ENCODE measurements at places on chromosomes 4 and X.

DNA sequence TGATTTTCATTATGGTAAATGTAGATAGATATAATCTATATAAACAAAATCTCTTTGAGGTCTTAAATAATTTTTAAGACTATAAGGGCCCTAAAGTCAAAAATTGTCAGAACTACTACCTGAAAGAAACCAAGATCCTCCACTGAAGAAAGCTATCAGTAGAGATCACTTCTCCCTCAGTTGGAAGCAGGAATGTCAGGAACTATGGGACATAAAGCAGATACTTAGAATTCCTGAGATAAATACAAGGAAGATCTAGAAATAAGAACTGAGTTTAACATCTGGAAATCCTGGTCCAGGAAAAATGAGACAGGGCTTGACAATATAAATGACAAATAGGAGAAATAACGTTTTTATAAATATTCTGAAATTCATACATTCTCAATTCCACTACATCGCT is 97.2 kb downstream of the ADAMTS3 start:
- no peak overlapping the region for H3K27ac ChIP-seq
- no peaks in the 10 kb centered on the region for H3K27me3 ChIP-seq
- H3K4me1 ChIP-seq, result no peaks in the 10 kb centered on the region
- no peak for DNase-seq
- H3K36me3 ChIP-seq, result no peaks in the 10 kb centered on the region
- no peak overlapping the region for H3K4me3 ChIP-seq

DNA sequence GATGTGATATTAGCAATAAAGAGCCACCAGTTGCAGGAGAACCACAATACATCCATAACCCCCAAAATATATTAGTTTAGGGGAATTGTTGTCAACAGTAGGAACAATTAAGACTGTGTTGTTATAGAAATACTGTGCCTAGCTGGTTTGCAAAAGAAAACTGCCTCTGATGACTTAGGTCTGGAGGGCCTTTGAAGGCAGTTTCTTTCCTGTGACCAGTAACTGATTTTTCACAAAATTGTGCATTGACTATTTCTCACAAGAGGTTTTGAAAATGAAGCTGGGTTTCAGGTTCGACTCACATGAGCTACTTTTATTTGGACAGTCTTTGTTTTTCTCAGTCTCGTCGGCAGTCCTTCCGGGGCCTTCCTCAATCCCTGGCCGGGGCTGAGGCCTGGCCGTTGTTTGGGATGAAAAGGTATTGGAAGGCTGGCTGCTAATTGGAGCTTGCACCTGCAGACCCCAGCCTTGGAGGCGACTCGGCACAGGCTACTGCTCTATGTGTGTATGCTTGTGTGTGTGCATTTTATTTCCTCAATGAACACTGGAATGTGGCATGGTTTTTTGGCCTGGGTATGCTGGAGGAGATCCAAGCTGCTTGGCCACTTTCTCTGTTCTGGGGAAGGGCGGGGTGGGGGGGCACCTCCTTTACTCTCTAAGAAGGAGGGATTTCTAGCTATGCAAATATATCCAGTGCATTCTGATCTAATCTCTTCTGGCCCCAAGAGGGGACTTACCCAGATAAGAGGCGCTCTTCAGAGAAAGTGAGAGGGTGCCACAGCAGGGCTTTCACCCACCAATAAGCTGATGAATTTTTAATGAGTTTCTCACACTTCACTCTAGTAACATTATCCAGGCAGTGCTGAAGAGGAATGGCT is 49.5 kb upstream of the LNX1 start:
- DNase-seq, result no peak
- no peaks in the 10 kb centered on the region for H3K36me3 ChIP-seq
- H3K4me3 ChIP-seq, result no peak overlapping the region
- H3K27me3 ChIP-seq, result no peaks in the 10 kb centered on the region
- H3K4me1 ChIP-seq, result no peaks in the 10 kb centered on the region
- no peak overlapping the region for H3K27ac ChIP-seq

GRCh38 chr4:109665783-109666485 is 37.3 kb downstream of the CASP6 start:
- H3K4me3 ChIP-seq, result no peak overlapping the region
- no peaks in the 10 kb centered on the region for H3K36me3 ChIP-seq
- H3K27me3 ChIP-seq, result no peaks in the 10 kb centered on the region
- H3K27ac ChIP-seq, result no peak overlapping the region
- no peaks in the 10 kb centered on the region for H3K4me1 ChIP-seq

GRCh38 chrX:9953396-9953795 is 13.8 kb upstream of the CLDN34 start:
- H3K4me1 ChIP-seq, result no peaks in the 10 kb centered on the region
- no peak overlapping the region for H3K4me3 ChIP-seq
- H3K27me3 ChIP-seq, result no peaks in the 10 kb centered on the region
- no peak for DNase-seq

DNA sequence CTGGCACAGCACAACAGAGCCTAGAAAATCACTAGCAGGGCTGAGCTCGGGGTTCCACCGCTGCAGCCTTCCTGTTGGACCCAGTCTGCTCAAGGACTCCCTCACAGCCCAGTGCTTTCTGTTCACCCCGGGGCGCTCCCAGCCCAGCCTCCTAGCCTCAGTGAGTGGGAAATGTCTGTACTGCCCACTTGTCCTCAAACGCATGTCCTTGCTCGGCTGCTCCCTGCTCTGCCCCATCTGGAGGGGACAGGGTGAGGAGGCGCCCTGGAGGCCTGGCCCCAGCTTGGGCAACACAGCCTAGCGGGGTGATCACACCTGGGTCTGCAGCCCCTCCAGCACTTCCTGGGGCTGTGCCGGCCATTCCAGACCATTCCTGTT is 11.9 kb upstream of the CCNQ start:
- DNase-seq, result no peak
- no peak overlapping the region for H3K27ac ChIP-seq
- H3K4me1 ChIP-seq, result no peaks in the 10 kb centered on the region
- H3K27me3 ChIP-seq, result no peaks in the 10 kb centered on the region
- no peaks in the 10 kb centered on the region for H3K36me3 ChIP-seq
- no peak overlapping the region for H3K4me3 ChIP-seq

- DNase-seq, result no peak
- no peak overlapping the region for H3K4me3 ChIP-seq
- no peaks in the 10 kb centered on the region for H3K36me3 ChIP-seq
- H3K27me3 ChIP-seq, result no peaks in the 10 kb centered on the region
- H3K27ac ChIP-seq, result no peak overlapping the region
Observed at GRCh38 chrX:70338290-70338689, 48.4 kb downstream of the KIF4A start.

Data from testis (tissue), 5 donors.